Transverse colon (tissue), 4 donors: ENCODE measurements at places on chromosomes 1 and 21. TPM values are rescaled to one million over a fixed set of nuclear protein-coding genes. Genes with fewer than 3 reads are reported as not detected.

GNG5 gene
- 169 TPM for total RNA-seq

DNA sequence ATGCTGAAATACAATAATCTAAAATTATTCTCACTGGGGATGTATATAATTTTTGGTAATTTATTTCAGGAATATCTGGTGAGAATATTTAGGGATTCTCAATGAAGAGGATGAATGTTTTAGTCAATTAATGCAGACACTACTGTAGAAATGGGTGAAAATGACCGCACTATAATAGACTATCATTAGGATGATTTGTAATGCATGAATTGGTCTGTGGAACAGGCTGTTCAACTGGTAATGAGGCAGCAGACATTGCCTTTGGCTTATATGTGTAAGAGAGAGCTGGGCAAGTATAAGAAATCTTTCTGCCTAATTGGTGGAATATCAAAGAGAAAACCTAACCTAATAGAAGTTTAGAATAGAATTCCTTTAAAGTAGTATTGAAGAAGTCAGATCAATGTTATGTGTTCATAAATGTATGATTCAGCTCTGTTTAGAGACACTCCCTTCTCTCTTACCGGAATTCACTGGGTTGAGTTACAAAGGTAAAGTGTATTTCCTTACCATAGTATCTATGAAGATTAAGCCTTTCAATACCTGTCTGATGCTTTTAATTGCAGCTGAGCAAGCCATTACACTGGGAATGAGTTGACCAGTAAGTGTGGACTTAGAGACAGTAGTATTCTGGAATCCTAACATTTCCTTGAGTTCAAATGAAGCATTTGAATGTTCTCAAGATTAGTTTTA, 274.5 kb downstream of the S1PR1 start:
- H3K27ac ChIP-seq, result no peak overlapping the region
- H3K36me3 ChIP-seq, result no peaks in the 10 kb centered on the region
- H3K4me3 ChIP-seq, result no peak overlapping the region
- DNase-seq, result no peak
- no peaks in the 10 kb centered on the region for H3K4me1 ChIP-seq

GRCh38 chr1:70146488-70146887, 58.9 kb downstream of the LRRC40 start:
- H3K27me3 ChIP-seq, result no peaks in the 10 kb centered on the region

GRCh38 chr1:15557594-15557993, 27.3 kb downstream of the AGMAT start:
- DNase-seq, result no peak
- H3K4me1 ChIP-seq, result no peaks in the 10 kb centered on the region
- H3K27me3 ChIP-seq, result no peaks in the 10 kb centered on the region
- no peaks in the 10 kb centered on the region for H3K36me3 ChIP-seq

- DNase-seq, result no peak
- no peaks in the 10 kb centered on the region for H3K36me3 ChIP-seq
- no peaks in the 10 kb centered on the region for H3K4me1 ChIP-seq
- no peaks in the 10 kb centered on the region for H3K27me3 ChIP-seq
- H3K27ac ChIP-seq, result no peak overlapping the region
These were observed 56.7 kb downstream of the MRPL39 start for GRCh38 chr21:25550352-25551120.
